ENCODE measurements at places on chromosomes 6 and 20. TPM values are rescaled to one million over a fixed set of nuclear protein-coding genes. Genes with fewer than 3 reads are reported as not detected.

DNA sequence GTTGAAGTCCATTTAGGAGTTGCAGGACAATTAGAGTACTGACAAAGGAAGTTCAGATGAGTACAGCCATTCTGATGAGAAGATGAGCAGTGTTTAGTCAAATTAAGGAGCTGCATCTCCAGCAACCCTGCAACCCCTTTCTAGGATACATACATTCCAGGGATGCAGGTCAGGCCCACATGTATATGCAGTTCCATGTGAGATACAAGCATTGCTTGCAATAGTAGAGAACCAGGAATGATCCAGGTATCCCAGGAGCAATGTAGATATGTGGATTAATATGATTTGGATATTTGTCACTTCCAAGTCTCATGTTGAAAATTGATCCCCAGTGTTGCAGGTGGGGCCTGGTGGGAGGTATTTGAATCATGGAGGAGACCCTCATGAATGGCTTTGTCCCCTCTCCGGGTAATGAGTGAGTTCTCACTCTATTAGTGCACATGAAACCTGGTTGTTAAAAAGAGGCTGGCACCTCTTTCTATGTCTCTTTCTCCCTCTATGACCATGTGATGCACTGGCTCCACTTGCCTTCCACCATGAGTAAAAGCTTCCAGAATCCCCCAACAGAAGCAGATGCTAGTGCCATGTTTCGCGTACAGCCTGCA, 6.4 kb downstream of the HLA-DPA1 start:
- no peak overlapping the region for H3K27ac ChIP-seq
- no peaks in the 10 kb centered on the region for H3K27me3 ChIP-seq
- H3K4me1 ChIP-seq, result no peaks in the 10 kb centered on the region
- no peak for DNase-seq
- H3K36me3 ChIP-seq, result no peaks in the 10 kb centered on the region

DNA sequence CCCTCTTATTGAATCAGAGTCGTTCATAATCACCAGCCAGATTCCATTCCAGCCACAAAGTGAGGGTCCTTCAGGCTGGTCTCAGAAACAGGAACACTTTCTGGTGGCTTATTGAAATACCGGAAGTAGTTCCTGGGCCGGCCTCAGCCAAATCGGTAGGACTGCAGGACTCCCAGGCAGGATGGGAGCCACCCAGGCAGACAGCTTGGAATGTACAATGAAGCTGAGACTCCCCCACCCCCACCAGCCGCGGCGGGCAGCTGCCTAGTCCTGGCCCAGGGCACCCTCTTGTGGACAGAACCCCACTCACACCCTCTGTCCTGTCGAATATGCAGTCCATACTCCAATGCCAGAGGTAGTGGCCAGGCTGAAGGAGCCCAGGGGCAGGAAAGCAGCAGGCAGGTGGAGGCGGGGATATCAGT, 43.8 kb downstream of the MDFI start:
- H3K4me3 ChIP-seq, result no peak overlapping the region
- DNase-seq, result peak; percentile 98
- H3K4me1 ChIP-seq, result peaks cover 28% of the 10 kb centered on the region

Gene EFCAB8
- not detected for total RNA-seq

Gene BMP7
- 16.6 TPM for total RNA-seq

Gene NSFL1C
- 52.6 TPM for total RNA-seq

GRCh38 chr20:4544765-4545164, 176.9 kb upstream of the PRND start:
- no peaks in the 10 kb centered on the region for H3K27me3 ChIP-seq
- H3K27ac ChIP-seq, result no peak overlapping the region
- peaks cover 14% of the 10 kb centered on the region for H3K4me1 ChIP-seq

DNA sequence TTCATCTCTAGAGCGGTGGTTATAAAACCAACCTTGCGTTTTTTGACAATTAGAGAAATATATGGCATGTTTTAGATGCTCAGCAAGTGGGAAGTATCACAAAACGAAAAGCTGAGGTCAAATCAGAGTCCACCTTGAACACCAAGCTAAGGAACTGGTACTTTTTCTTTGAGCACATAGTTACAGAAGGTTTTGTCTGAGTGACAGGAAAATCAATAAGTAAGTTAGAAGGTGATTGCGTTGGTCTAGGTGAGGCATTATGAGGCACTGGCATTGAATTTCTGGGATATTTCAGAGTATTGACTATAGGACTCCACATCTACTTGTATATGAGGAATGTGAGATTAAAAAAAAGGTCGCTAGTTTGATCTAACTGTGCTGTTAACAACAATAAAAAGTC, 597 bp upstream of the HINT3 start:
- H3K4me1 ChIP-seq, result peaks cover 10% of the 10 kb centered on the region
- DNase-seq, result no peak
- H3K27ac ChIP-seq, result no peak overlapping the region
- H3K4me3 ChIP-seq, result peak overlapping the region; percentile 92
- H3K36me3 ChIP-seq, result no peaks in the 10 kb centered on the region

DNA sequence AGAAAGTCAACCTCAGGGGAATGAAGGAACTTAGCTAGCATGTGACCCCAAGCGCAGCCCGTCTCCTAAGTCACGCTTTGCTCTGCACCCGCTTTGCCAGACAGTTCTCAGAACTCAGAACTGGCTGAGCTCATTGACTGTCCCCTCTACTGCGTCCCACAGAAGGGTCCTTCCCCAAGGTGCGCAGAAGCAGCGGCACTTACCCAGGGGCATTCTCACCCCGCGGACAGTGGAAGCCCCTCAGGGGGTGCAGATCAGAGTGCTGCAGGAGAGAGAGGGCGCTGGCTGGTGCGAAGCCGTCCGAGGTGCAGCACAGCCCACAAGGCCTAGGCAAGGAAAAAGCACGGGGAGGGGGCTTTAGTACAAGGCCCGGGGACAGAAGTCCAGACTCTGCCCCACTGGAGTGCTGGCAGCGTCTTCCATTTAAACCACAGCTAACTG, 807 bp downstream of the SNHG17 start:
- peaks cover 45% of the 10 kb centered on the region for H3K36me3 ChIP-seq
- H3K4me3 ChIP-seq, result peak overlapping the region; percentile 99
- DNase-seq, result peak; percentile 21
- peak overlapping the region; percentile 73 for H3K27ac ChIP-seq

Gene SYCP2
- 2.1 TPM for total RNA-seq

Gene SYNDIG1
- 7.4 TPM for total RNA-seq

- no peaks in the 10 kb centered on the region for H3K27me3 ChIP-seq
- peak overlapping the region; percentile 85 for H3K4me3 ChIP-seq
- H3K36me3 ChIP-seq, result no peaks in the 10 kb centered on the region
- peak; percentile 55 for DNase-seq
- peaks cover 19% of the 10 kb centered on the region for H3K4me1 ChIP-seq
- no peak overlapping the region for H3K27ac ChIP-seq
Measured at GRCh38 chr6:125791151-125791819, 525 bp downstream of the NCOA7 start.

GRCh38 chr20:1118004-1118335, 432 bp upstream of the PSMF1 start:
- H3K27ac ChIP-seq, result no peak overlapping the region
- H3K27me3 ChIP-seq, result no peaks in the 10 kb centered on the region
- peaks cover 10% of the 10 kb centered on the region for H3K4me1 ChIP-seq
- peak overlapping the region; percentile 95 for H3K4me3 ChIP-seq
- DNase-seq, result no peak

GRCh38 chr6:106927531-106928398, 46.8 kb downstream of the CD24 start:
- H3K4me1 ChIP-seq, result peaks cover 38% of the 10 kb centered on the region
- H3K36me3 ChIP-seq, result no peaks in the 10 kb centered on the region
- DNase-seq, result peak; percentile 90
- no peak overlapping the region for H3K4me3 ChIP-seq
- no peaks in the 10 kb centered on the region for H3K27me3 ChIP-seq
- H3K27ac ChIP-seq, result no peak overlapping the region

Gene HLA-DMA
- total RNA-seq, result 3.5 TPM

GRCh38 chr6:3592371-3592941, 135.6 kb upstream of the SLC22A23 start:
- no peaks in the 10 kb centered on the region for H3K27me3 ChIP-seq
- no peak overlapping the region for H3K27ac ChIP-seq
- no peaks in the 10 kb centered on the region for H3K4me1 ChIP-seq

Gene CRISP3
- total RNA-seq, result not detected

Gene MMP24
- 24.5 TPM for total RNA-seq

Measured in GM23338 (cell line).